Stomach (tissue), 19 donors: ENCODE measurements at places on chromosomes 1 and 21. TPM values are rescaled to one million over a fixed set of nuclear protein-coding genes. Genes with fewer than 3 reads are reported as not detected.

MAN1A2 gene
- polyA plus RNA-seq, result 3.5 TPM

RBM11 gene
- 1.9 TPM for polyA plus RNA-seq

CRB1 gene
- not detected for polyA plus RNA-seq

ZNF496 gene
- polyA plus RNA-seq, result 8.7 TPM

DNASE2B gene
- 0.25 TPM for polyA plus RNA-seq

RNU1-4 gene
- not detected for polyA plus RNA-seq

AGMAT gene
- polyA plus RNA-seq, result 0.35 TPM

LINGO4 gene
- 0.06 TPM for polyA plus RNA-seq

AADACL4 gene
- polyA plus RNA-seq, result not detected

DNA sequence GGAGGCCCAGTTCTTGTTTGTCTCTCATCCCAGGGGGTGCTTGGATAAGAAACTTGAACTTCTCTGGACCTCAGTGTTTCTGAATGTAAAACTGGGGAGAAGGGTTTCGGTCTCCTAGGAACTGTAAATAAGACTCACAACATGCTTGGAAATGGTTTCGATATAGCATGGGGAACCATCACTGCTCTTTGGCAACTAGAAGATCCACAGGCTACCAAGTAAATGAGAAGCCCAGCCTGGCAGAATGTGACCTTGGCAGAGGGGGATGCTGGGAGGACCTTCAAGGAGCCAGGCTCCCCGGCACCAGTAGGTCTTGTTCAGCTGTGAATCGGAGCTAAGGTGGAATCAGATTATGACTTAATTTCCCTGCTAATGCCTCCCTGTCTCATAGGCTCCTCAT lies 3.7 kb downstream of the ARL8A start:
- no peak for DNase-seq

GRCh38 chr1:170685166-170685565 lies 21.2 kb downstream of the PRRX1 start:
- DNase-seq, result no peak

GRCh38 chr1:7694600-7695496 lies 76.2 kb upstream of the VAMP3 start:
- DNase-seq, result no peak

- peak; percentile 63 for DNase-seq
Observed at GRCh38 chr21:37829447-37829846, 86.8 kb downstream of the KCNJ6 start.

GRCh38 chr1:157695417-157695816 lies 5.2 kb downstream of the FCRL3 start:
- DNase-seq, result no peak

DNA sequence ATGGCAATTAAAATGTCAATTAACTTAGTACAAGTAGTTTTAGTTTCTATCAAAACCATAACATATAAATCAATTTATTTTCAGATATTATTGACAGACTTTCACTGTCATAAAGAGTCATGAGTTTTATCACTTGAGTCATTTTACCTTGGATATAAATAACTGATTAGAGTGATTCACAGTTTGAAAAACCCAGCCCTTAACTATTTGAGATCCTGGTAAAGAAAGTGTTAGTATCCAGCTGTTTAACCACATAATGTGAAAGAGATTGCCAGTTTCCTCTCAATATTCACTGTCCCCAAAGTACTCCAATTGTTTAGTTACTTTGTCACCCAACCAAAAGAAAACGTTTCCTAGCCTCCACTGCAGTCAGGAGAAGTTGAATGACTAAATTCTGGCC lies 91.3 kb downstream of the UCHL5 start:
- DNase-seq, result no peak

- DNase-seq, result no peak
Observed at GRCh38 chr1:231638647-231639046, 12.1 kb downstream of the DISC1 start.

GRCh38 chr1:25666460-25666859 lies 49.9 kb downstream of the MAN1C1 start:
- no peak for DNase-seq

- DNase-seq, result no peak
Observed at GRCh38 chr1:39745016-39745670, 6.5 kb downstream of the PPIE start.

GRCh38 chr1:38082769-38083263 lies 36.2 kb upstream of the POU3F1 start:
- DNase-seq, result no peak

DNA sequence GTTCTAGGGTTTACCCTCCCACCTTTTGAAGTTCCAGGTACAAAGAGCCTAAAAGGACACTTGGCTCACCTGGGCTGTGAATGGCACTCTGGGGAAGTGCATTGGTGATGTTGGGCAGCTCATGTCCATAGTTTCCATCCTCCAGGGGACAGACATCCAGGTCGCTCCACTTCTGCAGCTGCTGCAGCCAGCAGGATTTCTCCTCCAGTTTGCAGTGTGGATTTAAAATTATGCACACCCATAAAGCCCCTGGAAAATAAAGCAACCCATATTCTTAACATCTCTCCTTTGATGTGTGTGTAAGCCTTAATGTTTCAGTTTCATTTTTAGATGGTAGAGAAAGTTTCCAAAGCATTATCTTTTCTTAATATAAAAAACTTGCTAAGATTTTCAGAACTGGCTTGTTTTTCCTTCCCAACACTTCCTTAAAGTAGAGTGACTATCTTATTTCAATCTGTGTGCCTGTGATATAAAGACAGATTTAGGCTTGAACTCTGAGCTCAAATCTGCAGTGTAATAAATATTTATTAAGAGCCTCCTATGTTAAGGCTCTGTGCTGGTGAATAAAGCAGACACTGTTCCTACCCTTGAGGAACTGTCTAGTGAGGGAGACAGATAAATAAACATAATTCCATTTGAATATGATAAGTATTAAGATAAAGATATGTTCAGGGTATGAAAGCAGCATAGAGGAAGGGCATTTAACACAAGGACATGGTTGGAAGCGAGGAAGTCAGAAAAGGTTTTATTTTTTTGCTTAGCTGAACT lies 39.1 kb downstream of the UROD start:
- peak; percentile 9 for DNase-seq

DNA sequence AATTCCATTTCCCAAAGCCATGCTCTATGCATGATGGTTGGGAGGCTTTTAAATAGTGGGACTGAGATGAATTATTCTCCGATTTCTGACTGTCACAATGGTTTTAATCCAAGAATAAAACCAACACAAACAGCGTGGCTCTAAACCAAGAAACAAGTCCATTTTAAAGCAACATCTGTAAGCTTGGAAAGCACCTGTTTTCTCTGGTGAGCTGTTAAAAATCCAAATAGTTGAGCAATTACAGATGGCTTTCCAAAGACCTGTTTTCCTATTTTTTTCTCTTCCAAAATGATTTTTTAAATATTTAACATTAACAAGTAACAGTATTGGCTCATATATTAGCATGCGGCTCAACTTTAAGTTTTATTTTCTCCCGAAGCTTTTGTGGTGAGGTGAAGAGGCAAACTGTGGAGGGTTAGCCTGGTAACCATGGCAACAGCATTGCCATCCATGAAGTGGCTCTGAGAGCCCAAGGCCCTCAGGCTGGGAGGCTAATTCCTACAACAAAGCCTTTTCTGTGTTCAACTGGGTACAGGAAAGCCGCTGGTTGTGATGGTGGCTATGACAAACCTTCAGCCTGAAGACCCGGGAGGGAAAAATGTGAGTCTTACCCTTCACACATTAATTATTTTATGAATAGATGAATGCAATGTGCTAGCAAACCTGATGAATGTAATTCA lies 56.7 kb upstream of the B3GALT5 start:
- DNase-seq, result no peak

DNA sequence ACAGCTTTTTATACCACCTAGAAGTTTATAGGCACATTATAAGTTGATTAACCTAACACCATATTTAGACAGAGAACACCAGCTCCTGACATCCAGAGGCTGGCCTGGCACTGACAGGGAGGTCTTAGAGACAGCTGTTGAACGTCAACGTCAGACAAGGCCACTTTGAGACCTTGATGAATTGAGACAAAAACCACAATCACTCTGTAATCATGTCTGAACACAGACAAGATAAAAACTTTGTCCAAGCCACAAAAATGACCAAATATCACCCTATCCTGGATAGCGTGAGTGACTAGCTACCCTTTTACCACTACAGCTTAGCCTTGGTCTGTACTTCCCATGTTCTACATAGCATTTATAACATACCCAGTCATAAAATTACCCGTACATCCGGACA lies 403.6 kb upstream of the CHRM3 start:
- DNase-seq, result no peak

DNA sequence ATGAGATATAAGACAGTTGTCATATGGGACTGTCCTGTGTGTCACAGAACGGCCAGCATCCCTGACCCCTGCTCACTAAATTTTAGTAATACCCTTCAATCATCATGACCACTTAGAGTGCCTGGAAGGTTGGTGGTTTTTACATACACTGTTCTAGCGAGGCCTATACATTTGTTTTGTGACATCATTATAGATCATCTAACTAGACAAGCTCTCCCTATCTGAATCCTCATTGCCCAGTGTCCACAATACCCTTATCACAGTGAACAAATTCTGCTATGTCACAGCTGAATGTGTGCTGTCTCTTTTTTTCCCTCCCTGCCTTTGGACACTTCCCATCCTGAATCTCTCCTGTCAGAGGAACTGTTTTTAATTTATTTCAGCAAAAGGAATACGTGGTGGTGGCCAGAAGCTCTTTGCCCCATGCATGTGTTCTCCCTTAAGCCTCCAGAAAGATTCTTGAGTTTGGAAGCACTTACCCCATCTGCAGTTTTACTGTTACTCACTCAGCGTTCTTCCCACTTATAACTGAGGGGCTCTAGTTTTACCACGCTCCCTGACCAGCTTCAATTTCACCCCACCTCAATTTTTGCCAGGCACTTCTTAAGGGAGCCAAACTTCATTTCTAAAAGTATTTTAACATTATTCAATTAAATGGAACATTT lies 70.3 kb downstream of the OLFML2B start:
- DNase-seq, result no peak

GRCh38 chr1:216923601-216924000 lies 200.4 kb upstream of the ESRRG start:
- no peak for DNase-seq

DNA sequence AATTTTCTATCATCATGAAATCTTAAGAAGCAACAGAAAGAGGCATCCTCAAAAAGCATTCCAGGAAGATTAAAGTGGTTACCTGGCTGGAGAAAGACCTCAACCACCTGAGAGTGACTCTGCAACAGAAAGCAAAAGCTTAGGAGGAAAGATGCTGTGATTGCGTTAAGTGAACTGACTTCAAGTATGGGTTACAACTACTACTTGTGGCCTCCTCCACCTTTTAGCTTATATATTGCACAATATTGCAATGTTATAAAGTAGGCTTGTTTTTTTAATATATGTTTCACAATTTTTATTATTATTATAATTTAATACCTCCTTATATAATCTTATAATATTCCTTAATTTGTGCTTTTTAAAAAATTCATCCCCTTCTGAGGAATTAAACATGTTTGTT lies 1407.5 kb downstream of the KCNT2 start:
- DNase-seq, result no peak

GRCh38 chr1:59815892-59816291 lies 1.1 kb downstream of the HOOK1 start:
- DNase-seq, result no peak
